Activated CD8-positive, alpha-beta T cell treated with anti-CD3 and anti-CD28 coated beads, Interleukin-2, amount 10 ng/mL, durations not matched to agents 7 days and 5 days (primary cell): ENCODE measurements at places on chromosomes 5 and 9.

GRCh38 chr9:33117306-33117705 lies 40.8 kb upstream of the SMU1 start:
- no peak for DNase-seq

GRCh38 chr9:121085661-121086060 lies 10.9 kb downstream of the CNTRL start:
- no peak for DNase-seq

- DNase-seq, result no peak
Observed at GRCh38 chr9:79489261-79490000, 82.3 kb upstream of the TLE4 start.

GRCh38 chr9:128913048-128913900 lies 7.5 kb upstream of the PHYHD1 start:
- no peak for DNase-seq

- DNase-seq, result no peak
Observed at GRCh38 chr5:165874851-165875250, 2369.4 kb downstream of the MAT2B start.
